EH (cell line): ENCODE measurements at places on chromosomes 2 and 18.

DNA sequence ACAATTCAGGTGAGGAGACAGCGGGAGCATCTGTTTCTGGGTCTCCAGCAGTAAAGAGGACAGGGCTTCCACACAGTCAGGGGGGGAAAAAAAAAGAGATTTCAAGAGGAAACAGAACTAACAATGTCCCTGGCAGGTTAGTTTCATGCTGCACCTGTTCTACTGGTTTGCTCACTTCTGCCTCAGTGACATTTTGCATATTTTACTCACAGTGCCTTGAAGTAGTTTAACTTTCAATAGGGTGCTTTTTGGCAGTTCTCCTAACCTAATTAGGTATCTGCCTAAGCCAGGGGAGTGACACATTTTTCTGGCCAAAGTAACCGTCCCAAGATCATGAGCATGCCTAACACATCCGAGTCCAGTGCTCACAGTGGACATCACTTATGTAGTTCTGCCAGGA is 109.0 kb upstream of the ALK start:
- no peak for DNase-seq

DNA sequence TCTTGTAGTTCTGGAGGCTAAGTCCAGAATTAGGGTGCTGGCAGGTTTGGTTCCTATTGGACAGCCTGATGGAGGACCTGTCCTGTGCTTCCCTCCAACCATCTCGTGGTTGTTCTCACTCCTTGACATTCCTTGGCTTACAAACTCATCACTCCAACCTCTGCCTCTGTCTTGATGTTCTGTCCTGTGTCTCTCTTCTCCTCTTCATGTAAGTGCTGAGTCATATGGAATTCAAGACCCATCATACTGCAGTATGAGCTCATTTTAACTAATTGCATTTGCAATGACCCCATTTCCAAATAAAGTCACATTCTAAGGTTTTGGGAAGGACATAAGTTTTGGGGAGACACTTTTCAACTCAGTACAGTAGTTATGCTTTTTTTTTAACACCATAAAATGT is 374.7 kb downstream of the TRIB2 start:
- DNase-seq: peak; percentile 1

- DNase-seq: peak; percentile 27
These were observed 68.6 kb downstream of the NYAP2 start for GRCh38 chr2:225468131-225468530.

DNA sequence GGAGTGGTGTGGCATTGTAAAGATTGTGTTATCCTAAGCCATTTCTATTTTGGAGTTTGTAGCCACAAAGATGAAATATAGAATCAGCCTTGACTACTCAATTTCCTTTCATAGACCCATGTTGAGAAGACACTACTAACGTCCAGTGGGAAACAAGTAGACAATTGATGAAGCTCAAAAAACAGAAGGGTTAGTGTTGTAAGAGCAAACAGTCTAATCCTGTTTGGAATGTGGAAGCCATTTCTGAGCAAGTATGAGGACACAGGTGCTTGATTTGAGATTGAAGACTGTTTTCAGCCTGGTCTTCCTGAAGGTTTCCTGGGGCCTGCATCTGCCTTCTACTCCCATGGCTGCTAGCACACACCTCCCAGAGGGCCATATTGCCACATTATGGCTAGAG is 29.1 kb downstream of the B3GNT2 start:
- DNase-seq: no peak

GRCh38 chr2:132424526-132425121 is 8.0 kb downstream of the GPR39 start:
- peak; percentile 69 for DNase-seq

GRCh38 chr2:121256720-121257479 is 28.1 kb downstream of the TFCP2L1 start:
- DNase-seq: no peak
